Keratinocyte (primary cell): ENCODE measurements at places on chromosomes 11 and 22. TPM values are rescaled to one million over a fixed set of nuclear protein-coding genes. Genes with fewer than 3 reads are reported as not detected.

CCDC117 gene
- polyA plus RNA-seq, result 3.3 to 8.8 TPM (median 4.9 TPM) in 3 replicates

SCGB1A1 gene
- polyA plus RNA-seq, result not detected in 3 replicates

CDCA5 gene
- polyA plus RNA-seq, result 1.9 to 10.4 TPM (median 8.0 TPM) in 3 replicates

DEFB131B gene
- not detected in 3 replicates for polyA plus RNA-seq

TSSK2 gene
- not detected in 3 replicates for polyA plus RNA-seq

JAM3 gene
- polyA plus RNA-seq, result 5.5 to 17.0 TPM (median 11.4 TPM) in 3 replicates

OR52H1 gene
- polyA plus RNA-seq, result 0.15 TPM in 1 of 3 replicates, not detected in the others
